Right atrium auricular region (tissue), 2 donors: ENCODE measurements at places on chromosomes 1 and 21. TPM values are rescaled to one million over a fixed set of nuclear protein-coding genes. Genes with fewer than 3 reads are reported as not detected.

The KCNJ9 gene
- total RNA-seq = 0.08 TPM

The SELL gene
- total RNA-seq = 2.2 TPM

The CACHD1 gene
- 3.1 TPM for total RNA-seq

The VWA5B1 gene
- 0.22 TPM for total RNA-seq

The CD84 gene
- total RNA-seq = 3.1 TPM

The WDR64 gene
- total RNA-seq = not detected

GRCh38 chr1:216826646-216827045 is 103.4 kb upstream of the ESRRG start:
- no peak for DNase-seq

GRCh38 chr21:42346866-42347600 is 3.8 kb downstream of the TFF2 start:
- no peak for DNase-seq

The OR14I1 gene
- not detected for total RNA-seq
